CD4-positive, alpha-beta T cell treated with Interferon gamma for 1 hour (primary cell): ENCODE measurements at places on chromosomes 3 and 15.
A peak's percentile ranks its signal among the peaks of the same experiment; 100 is the strongest.

- DNase-seq: no peak
Measured at GRCh38 chr3:29594261-29594660, 313.4 kb downstream of the RBMS3 start.

DNA sequence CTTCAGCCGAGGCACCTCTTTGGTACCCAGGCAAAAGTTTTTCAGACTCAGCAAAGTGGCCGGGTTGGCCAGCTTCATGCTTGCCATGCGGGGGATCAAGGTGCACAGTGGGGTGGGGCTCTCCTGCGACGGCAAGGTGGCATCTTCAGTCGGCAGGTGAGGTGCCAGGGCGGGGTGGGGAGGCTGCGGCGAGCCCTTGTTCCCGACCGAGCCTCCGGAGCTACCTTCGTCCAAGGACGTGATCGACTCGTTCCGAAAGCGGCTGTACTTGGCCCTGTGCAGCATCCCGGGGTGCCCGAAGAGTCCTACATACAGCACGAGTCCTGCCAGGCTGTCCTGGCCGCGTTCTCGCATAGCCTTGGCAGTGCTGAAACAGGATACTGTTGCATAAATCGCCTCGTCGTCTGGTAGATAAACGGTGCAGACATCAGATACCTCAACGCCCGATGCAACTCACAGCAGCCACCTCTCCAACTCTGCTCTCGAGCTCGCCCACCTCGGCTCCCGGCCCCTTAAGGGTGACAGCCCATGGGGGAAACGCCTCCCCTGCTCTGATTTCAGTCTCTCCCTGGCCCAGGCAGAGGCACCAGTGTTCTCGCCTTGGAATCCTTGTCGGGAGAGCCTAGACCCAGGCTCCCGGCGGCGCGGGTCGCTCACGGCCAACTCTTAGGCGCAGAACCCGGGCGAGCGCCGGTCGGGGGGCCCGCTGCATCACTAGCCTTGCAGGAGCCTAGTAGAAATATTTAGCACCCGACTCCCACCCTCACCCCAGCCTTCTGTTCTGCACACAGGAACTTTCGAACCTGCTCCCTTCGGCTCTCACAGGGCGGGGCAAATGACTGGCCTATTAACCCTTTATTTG lies 826 bp downstream of the SHC4 start:
- no peak for DNase-seq

DNA sequence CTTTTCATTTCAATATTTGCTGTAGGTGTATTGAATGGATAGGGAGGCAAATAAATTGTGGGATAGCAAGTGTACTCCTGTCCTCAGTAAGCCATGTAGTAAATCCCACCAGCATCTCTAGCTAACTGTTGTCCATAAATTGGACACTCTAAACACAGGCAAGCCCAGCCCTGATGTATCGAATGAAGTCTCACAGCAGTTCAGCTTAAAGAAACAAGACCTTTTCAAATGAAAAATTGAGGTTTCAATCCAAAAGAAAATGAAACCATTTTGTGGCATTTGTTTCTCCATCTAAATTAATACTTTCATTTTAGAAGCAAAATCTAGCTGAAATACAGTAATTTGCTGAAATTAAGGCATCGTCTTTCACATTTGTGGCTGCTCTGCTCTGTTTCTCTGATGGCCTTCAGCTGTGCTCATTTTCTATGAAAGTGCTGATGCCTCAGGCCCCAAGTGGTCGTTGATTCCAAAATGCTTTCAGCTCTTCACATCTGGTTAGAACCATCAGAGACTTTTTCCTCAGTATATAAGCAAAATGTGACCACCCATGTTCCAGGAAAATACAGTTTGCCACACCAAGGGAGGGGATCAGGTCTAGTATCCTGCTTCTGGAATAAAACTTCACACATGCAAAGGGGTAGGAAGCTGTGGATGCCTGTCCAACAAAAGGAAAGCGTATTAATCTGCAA lies 245.0 kb downstream of the ZMAT3 start:
- no peak for DNase-seq

GRCh38 chr15:32837935-32838334 lies 120.1 kb downstream of the GREM1 start:
- DNase-seq: no peak

DNA sequence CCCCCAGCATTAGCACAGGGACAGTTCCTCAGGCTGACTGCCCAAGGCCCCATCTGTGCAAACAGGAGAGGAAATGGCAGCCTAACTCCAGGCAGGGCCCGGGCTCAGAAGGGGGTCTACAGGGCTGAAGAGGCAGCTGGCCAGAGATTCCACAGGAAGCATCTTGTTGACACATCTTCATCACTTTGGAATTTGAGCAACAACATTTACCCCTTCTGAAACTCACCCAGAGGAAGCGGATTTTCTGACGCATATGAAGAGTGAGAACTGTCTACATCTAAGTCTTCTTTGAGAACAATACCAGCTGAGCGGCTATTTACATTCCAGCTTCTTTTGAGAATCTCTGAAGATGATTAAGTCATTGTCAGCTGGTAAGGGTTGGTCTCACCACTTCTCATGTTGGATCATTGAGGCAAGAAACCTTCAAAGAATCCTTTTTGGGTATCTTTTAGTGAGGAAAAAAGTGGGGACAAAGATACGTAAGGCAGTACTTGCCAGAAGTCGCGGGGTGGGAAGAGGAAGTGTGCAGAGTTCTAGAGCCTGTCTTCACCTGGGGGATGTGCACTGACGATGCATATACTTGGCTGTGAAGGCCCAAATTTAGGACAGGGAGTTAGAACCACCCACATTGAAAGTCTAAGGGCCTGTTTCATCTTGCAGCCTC lies 25.4 kb upstream of the SRP14 start:
- DNase-seq: no peak

DNA sequence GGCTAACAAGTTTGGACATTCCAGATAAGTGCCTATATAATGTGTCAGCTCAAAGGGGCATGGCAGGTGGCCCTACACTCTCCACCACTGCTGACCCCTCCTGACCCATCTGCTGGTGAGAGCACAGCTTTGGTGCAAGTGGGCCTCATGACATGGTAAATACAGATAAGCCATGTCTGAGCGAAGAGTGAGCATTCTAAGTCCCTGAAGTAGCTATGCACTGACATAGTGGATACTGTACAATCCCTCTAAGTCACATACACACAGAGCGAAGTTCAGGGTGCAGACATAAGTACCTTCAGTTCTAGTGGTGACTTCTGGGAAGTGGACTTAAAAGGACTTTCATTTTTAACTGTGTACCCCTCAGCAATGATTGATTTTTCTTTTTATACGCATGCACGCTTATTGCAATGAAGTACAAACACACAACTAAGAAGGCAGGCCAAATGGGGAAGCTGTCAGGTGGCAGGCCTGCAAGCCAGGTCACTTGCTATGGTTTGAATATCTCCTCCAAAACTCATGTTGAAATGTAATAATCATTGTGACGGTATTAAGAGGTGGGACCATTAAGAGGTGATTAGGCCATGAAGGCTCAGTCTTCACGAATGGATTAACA lies 41.5 kb downstream of the TBC1D2B start:
- DNase-seq: no peak

DNA sequence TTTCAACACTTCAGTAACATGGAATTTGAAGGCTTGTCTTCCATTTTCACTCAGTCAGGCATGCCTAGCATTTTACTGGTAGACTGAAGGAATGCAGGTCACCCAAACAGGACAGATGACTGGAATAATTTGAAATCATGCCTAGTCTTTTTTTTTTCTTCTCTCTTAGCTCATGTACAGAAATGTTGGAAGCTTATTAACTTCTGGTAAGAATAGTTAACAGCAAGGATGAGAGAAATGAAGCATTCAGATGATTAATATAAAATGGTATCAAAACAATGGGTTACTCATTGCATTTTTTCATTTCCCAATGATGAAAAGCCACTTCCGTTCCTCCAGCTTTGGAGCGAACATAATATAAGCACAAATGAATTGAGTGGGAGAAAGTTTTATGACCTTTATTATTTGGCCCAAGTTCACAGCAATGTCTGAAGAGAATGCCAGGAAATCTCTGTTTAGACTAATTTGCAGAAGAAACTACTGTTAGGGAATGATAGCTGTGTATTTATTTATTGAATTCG lies 431.6 kb upstream of the RASGRP1 start:
- no peak for DNase-seq

GRCh38 chr3:117035745-117036144 lies 326.2 kb downstream of the TUSC7 start:
- no peak for DNase-seq

GRCh38 chr15:80854104-80854503 lies 74.9 kb downstream of the CEMIP start:
- DNase-seq: no peak

DNA sequence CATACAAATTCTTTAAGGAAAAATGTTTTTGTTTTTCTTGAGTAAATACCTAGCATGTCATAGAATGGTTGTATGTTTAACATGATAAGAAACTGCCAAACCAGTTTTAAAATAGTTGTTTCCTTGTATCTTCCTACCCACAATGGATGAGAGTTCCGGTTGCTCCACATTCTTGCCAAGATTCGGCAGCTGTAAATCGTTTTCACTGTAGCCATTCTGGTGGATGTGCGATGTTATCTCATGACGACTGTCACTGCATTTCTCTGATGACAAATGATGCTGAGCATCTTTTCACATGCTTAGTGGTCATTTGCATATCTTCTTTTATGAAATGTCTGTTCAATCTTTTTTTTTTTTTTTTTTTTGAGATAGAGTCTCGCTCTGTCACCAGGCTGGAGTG lies 36.6 kb upstream of the SH3GL3 start:
- DNase-seq: no peak

DNA sequence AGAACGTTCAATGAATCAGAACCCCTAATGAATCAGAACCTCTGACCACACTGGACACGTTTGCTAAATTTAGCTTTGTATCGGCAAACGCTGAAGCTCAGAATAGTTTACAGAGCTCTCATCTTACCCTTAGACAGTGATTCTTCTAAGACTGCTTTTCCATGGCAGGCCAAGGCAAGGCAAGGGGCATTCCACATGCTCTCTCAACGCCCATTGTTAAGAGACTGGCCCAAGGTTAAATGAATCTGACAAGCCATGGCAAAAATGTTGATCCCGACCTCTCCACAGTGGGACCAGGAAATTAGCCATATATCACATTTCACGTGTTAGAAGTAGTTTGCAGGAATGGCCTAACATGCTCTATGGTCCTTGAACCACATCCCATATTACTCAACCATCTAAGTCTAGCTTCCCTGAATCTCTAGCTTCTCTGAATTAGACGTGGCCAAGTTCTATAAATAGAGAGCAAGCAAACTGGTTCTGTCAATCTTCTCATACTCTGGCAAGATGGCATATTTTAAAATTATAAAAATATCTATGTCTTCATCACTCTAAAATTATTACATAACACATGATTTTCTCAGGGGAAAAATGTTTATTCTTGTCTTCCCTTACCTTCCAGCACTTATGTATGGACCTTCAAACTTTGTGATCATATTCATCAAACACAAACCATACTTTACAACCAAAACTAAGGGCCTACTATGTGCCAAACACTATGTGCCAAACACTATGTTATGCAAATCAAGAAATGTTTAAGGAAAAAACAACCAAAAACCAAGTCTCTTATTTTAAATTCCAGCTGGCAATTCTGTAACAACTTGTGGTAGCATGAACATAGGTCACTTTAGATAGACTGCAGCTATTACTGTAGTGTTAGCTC lies 54.3 kb downstream of the AAGAB start:
- DNase-seq: no peak

GRCh38 chr3:45567730-45568172 lies 26.8 kb upstream of the LIMD1 start:
- DNase-seq: peak; percentile 62

- DNase-seq: no peak
Measured at GRCh38 chr3:125460233-125460632, 59.8 kb downstream of the SNX4 start.
